ENCODE measurements at places on chromosomes 2 and 18.

DNA sequence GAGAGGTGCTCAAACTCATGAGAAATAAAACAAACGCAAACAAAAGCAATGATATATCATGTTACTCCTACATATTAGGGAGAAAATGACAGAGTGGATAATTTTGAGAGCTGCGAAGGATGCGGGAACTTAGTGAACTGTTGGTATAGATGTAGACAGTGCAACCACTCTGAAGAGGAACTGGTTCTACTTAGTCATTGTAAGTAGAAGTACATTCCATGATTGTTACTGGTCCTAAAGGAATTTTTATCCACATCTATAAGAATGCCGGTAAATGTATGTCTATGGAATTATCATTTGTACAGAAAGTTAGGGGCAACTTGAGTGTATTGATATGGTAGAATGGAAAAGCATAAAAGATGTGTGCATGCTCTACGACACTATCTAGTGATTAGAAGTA, 1238.4 kb downstream of the LRP1B start:
- DNase-seq: no peak

DNA sequence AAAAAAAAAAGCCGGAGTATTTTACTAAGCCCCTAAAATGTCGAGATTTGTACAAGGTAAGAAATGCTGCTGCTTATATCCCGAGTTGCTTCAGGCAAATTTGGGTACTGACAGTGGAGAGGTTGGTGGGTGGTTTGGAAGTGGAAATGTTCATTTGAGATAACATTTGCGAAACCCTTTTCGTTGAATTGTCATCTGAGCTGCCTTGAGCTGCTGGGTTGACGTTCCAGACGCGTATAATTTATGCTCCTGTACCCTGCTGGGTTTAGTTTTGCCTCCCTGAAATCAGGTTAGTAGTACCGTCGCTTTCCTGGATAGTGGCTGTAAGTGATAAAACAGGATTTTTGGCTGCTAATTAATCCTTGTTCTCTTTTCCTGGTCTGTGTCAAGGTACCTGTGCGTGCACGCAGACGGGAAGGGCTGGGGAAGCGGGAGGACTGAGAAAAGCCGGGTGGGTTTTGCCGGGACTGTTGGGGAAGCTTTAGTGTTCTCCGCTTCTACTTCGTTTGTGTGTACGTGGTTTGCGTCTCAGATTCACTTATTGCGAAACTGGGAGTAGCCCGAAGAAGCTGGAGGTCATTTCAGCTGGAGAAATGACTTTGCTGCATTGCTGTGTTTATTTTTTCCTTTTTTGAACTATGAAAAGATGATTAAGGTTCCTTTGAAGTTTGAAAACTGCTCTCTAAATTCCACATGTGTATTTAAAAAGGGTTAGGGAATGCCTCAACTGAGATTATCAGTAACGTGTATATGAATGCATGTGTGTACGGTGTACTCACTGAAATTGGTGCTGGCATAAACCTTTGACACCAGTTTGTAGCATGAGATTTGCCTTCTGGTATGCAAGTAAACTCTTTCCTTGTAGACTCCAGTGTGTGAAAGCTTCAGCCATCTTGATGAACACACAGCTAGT, 709 bp downstream of the UGP2 start:
- no peak for DNase-seq

DNA sequence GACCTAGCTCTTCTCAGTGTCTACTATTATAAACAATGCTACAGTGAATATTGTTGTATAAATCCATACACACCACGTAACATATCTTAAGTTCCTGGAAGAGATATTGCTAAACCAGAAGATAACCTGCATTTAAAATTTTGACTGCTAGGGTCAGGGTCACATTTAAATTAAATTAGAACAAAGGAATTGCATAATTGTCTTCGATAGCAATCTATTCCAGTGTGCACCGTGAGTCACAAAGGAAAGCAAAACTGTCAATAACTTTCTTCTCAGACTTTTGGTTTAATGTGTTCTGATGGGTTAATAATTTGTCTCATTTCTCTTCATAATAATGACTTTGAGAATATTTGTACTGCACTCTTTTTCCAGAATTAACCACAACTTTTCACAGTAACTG, 4.2 kb downstream of the GEN1 start:
- DNase-seq: no peak

DNA sequence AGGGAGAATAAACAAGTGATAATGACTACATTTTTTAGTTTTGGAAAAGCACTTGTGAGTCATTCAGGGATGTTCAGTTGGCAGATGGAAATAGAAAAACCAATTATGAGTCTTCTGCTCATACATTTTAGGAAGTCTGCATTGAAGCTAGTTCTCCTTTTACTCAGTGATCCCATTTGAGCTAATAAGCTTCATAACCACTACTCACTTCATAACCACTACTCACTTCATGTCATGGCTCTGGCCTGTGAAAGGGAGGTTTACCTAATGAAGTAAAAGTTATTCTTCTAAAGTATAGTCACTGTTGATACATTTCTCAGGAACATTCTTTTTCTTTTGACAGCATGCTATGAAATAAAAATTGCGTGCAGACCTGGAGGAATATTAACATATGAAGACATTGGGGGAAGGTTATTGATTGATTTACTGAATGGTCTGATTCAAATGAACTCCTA, 948.7 kb downstream of the TSN start:
- no peak for DNase-seq

DNA sequence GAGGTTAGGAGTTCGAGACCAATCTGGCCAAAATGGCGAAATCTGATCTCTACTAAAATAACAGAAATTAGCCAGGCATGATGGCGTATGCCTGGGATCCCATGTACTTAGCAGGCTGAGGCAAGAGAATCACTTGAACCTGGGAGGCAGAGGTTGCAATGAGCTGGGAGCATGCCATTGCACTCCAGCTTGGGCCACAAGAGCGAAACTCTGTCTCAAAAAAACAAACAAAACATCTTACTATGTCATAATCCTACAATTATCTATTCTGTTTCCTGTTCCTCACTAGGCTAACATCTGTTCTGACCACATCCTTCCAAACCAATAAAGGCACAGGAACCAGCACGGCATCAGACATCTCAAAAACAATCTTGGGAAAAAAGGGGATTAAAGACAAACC, 361.8 kb upstream of the UBE2E3 start:
- DNase-seq: no peak

DNA sequence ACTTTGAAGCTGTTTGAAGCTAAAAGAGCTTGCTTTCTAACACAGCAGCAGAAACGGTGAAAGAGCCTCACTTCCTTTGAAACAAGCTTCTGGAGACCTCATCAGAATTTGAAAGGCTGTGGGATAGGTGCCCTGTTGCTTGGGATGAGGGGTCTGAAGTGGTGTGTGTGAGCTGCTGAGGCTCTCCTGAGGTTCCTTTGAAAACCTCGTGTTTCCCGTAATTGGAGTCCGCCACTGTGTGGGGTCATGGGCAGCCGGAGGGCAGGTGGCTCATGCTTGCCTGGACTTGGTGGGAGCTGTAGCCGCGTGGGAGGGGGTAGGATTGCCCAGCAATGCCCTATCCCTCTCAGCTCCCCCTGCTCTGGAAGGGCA, 34.4 kb downstream of the CABLES1 start:
- DNase-seq: no peak
